ENCODE measurements at places on chromosomes 7 and 10. TPM values are rescaled to one million over a fixed set of nuclear protein-coding genes. Genes with fewer than 3 reads are reported as not detected.

DNA sequence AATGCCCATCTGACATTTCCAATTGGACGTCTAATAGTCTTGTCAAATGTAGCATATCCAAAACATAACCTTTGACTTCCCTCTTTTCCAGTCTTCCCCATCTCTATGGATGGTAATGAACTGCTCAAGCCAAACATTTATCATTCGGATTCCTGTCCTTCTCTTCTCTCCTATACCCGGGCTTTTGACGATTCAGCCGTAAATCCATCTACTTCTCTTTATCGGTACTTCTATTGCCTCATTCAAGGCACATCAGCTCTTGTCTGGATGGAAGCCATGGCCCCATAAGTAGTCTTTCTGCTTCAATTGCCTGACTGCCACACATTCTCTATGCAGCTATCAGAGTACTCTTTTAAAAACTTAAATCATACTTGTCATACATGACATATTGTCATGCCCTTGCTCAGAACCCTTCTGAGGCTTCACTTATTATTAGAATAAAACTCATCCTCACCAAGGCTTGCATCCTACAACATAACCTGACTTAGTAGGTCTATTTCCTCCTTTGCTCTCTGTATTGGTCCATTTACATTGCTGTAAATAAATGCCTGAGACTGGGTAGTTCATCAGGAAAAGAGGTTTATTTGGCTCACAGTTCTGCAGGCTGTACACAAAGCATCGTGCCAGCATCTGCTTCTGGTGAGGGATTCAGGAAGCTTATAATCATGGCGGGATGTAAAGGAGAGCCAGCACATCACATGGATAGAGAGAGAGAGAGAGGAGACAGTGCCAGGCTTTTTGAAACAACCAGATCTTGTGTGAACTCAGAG, 37.8 kb downstream of the ST8SIA6 start:
- no peak for ATAC-seq

- ATAC-seq, result peak; percentile 80
Observed at GRCh38 chr10:24465891-24466818, 257.2 kb downstream of the KIAA1217 start.

GRCh38 chr7:138871814-138872090, 73.8 kb upstream of the ATP6V0A4 start:
- no peak for ATAC-seq

DNA sequence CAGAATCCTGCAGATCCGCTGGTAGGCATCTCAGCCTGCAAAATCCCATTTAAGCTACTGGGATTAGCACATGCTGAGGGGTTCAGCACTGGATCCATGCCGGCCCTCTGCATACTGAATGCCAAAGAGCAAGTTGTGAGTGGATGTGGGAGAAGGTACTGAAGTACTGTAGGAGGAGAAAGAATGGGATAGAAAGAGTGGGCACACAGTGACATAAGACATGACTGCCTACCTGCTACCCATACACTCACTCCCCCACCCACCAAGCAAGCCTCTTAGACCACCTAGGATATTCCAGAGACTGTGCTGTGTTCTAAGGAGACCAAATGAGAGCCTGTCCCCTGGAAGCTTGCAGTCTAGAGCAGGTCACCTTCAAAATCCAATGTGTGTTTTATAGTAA, 215.9 kb downstream of the FRMD4A start:
- ATAC-seq, result no peak

DNA sequence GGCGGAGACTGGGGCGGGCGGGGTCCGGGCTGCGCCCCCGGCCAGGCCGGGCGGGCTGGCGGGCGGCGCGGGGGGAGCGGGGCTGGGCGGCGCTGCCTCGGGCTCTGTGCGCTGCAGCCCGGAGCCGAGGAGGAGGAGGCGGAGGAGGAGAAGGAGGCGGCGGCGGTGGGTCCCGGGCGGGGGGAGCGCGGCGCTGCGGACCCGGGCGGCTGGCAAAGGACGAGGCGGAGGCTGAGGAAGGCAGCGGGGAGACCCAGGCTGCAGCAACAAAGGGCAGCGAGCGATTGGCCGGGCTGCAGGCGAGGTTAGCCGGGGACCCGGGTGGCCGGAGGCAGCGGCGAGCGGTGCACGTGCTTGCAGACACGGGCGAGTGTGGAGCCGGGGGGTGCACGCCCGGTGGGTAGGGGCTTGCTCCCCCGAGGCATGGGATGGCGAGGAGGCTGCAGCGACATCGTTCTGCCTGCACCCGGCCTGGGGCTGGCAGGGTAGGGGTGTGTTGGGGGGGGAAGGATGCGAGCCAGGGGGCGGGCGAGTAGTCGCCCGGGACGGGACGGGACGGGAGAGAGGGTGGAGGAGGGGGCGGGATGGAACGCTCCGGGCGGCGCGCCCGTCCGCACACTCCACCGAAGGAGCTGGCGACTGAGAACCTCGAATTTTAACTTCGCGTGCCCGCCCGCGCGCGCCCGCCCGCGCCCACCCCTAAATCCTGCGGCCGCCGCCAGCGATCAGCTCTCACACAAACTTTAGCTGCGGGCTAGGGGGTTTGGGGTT, 844 bp upstream of the KAT6B start:
- ATAC-seq, result peak; percentile 29

- ATAC-seq, result no peak
Observed at GRCh38 chr7:110347081-110347480, 743.8 kb upstream of the LRRN3 start.

The DDC gene
- not detected for total RNA-seq

The MRPL43 gene
- 72.7 TPM for total RNA-seq

All from esophagus mucosa (tissue), 1 donor.